ENCODE measurements at places on chromosomes 2 and 18. TPM values are rescaled to one million over a fixed set of nuclear protein-coding genes. Genes with fewer than 3 reads are reported as not detected.

The SAG gene
- total RNA-seq: not detected

The LINC00305 gene
- total RNA-seq: not detected

The FKBP1B gene
- 5.8 TPM for total RNA-seq

The TCF23 gene
- total RNA-seq: not detected

The SLC19A3 gene
- 0.89 TPM for total RNA-seq

The ST3GAL5 gene
- total RNA-seq: 162 TPM

The C1QL2 gene
- not detected for total RNA-seq

The EHD3 gene
- total RNA-seq: 9.2 TPM

The SALL3 gene
- total RNA-seq: not detected

The CRYBA2 gene
- not detected for total RNA-seq

The OSR1 gene
- 14.9 TPM for total RNA-seq

The GPC1 gene
- 27.1 TPM for total RNA-seq

The CYTIP gene
- total RNA-seq: 8.9 TPM

Data from thyroid gland (tissue), 4 donors.